Activated CD4-positive, alpha-beta T cell treated with anti-CD3 and anti-CD28 coated beads, Interleukin-2, amount 50 U/mL, for 4 hours (primary cell): ENCODE measurements at places on chromosomes 4 and X.

- DNase-seq = no peak
These were observed 1310.2 kb downstream of the PCDH7 start for GRCh38 chr4:32030406-32030805.

DNA sequence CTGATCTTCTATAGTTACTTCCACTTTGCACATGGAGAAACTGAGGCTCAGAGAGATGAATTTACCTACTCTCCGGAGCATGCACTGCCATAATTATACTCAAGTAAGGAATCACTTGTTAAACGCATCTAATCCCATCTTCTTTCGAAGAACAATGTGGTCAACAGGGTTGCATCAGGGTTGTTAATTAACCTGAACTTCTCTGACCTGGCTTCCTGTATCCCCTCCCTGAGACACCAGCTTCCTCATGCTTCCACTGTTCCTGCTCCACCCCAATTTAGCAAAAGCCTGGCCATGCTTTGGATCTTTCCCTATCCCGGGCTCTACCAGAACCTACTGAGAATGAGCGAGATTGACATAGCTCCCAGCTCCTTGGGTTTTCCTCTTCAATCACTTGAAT lies 136.7 kb downstream of the SMIM20 start:
- DNase-seq = no peak

DNA sequence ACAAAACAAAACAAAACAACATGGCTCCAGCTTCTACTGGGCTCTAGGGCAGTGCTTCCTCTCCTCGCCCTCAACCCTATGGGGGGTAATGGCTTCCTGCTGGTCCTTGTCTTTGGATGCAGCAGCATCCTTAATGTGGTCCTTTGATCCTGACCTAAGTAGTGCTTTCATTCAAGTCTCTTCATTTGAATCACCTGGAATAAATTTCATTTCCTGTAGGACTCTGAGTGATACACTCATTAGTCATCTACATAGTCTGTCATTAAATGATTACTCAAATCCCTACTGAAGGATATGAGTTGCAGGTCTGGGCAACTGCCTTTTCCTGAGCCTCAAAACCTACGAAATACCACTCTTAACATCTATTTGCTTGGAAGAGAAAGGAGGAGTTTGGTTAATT lies 54.5 kb downstream of the RHOH start:
- DNase-seq = no peak

DNA sequence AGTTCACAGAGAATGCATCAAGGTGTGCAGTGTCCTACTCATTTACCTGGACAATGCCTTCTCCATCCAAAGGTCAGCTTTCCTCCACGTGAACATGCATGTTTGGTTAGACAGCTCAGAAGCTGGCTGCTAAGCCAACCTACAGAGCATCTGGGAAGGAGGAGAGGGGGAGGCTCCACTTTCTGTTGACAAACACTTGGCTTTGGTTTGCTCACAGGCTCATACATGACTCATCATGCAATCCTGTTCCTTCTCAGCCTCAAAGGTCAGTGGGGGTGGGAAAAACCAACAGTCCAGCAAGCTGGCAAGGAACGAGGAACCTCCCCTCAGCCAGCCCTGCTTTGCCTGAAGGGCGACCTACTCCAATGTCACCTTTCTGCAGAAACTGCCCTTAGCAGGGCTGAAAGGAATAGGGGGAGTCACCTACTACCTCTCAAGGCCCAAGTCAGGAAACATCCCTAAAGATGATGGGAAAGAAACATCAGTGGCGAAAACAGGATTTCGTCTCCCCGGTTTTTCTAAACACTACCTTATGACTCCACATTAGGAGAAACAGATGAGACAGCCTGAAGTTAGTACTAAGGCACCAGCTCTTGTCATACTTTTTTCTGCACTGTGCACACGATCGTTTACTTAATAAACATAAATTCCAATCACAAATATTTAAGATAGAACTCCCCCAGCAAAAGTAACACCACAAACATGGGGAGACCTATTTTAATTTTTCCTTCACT lies 37.9 kb downstream of the RELL1 start:
- DNase-seq = no peak

DNA sequence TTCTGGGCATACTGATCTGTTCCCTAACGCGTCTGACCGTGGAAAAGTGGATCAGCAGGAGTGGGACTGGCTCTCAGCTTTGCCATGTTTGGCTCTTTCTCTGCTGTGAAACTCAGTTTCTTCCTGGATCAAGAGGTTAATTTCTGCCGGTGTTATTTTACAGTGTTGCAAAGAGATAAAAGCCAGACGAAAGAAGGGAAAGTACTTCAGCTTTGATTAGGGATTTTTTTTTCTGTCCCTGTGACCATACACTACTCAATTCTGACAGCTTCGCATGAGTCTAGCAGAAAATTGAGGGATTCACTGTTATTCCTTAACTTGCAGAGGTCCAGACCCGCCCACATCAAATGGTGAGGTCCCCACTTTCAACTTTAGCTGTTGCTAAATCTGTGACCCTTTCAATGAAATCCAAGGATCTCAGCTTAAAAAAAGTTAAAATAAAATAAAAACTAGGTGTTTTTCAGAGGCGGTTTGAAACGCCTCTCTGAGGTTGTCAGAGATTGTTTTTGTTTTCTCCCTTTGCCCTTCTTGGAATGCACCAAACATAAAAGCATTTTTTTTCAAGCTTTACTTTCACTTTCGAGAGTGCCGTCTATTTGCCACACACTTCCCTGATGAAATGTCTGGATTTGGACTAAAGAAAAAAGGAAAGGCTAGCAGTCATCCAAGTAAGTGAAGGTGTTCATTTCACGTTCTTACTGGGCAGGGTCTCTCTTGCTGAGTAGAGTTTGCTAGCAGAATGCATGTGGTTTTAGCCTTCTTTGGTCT lies at the start of gene TLR3:
Gene TLR3, plus strand, starts transcription at position 576 of the 768 bp plus-strand sequence. CDS start 7,464 bp downstream, outside the sequence.
- no peak for DNase-seq

- DNase-seq = no peak
These were observed 60.8 kb downstream of the PPM1K start for GRCh38 chr4:88223516-88223915.

DNA sequence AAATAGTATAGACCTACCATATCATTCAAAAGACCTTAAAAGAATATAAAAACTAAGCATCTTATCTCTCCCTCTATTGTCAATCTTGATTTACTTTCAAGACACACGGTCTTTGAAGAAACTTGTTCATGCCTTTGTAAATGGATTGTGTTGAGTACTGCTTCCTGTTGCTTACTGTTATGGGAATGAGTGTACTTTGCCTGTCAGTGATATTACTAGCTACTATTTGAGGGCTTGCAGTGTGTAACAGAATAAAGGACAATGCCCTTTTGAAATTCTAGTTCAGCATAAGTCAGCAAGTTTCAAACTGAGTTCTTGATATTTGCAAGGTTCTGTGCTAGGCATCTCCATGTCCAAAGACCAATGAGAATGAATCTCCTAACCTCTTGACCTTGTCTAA lies 36.0 kb downstream of the CDKL5 start:
- DNase-seq = no peak

DNA sequence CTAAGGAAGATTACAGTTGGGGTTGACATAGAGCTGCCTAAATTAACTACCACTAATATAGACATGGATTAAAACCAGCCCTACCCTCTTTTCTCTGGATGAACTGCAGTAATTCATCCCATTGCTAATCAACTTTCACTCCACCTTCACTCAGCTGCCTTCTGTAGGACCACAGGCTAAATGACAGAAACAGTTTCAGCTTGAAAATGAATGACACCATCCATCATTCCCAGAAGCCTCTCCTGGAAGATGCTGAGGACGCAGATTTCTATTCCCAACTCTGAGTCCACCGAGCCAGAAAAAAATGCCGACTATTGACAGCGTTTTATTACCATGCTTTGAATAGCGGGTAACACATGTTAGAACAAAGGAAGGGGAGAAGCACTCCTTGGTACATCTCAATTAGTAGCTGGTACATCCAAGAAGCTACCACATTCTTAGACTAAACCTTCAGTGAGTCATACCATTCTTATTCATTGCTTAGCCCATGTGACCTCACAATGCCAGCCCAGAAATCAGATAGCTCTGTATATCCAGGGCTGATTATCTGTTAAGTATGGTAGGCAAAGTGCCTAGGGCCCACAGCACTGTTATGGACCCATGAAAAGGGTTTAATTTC lies 25.3 kb downstream of the DCX start:
- DNase-seq = no peak

GRCh38 chr4:123215536-123215935 lies 181.1 kb upstream of the SPRY1 start:
- no peak for DNase-seq

DNA sequence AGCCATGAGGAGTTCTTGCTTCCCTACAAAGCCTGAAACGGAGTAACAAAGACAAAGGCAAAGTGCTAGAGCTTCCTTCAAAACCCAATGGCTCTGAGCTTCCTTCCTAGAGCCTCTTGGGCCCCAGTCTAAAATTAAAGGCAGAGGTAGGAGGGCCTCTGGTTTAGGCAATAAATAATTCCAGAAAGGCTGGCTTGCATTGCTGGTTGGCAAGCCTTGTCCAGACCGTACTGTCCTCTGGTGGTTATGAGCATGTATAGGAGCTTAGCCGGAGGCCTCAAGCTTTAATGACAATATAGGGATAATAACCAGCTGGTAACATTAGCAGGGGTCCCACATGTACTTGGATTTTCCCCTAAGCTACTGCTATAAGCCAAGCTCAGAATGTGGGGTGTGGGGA lies 237.3 kb downstream of the AR start:
- DNase-seq = no peak

DNA sequence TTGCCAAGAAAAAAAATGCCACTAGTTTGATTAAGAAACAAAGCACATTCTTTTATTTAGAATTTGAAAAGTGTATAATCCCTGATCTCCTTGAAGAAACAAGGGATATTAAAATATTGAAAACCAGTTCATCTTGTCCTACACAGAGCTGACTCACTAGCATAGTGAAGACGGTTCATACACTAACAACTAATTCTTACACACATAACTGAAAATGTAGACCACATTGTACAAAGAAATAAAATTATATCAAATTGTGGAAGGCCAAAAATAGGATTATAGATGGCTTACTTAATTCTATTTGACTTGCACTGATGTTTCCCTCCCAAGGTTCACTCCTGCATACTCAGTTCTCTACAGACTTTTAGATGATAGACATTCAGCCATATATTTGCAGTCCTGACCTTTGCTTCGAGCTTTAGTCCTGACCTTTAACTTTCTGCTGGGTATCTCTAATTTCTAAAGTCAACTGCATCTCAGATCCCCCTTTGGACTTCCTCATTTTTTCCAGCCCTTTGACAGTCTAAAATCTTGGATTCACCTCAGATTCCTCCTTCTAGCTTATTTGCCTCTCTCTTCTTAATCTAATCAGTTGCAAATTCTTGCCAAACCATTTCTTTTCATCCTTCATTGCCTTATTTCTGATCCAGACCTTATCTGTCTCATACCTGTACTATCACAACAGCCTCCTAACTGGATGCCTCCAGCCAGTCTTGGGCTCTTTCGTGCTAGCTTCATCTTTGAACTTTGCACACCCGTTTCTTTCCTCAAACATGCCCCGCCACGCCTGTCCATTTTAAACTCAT lies 4.5 kb upstream of the WWC2 start:
- no peak for DNase-seq

- no peak for DNase-seq
These were observed 1.2 kb downstream of the PROM1 start for GRCh38 chr4:16082426-16083240.

GRCh38 chrX:132270699-132271098 lies 51.5 kb upstream of the RAP2C start:
- DNase-seq = no peak

DNA sequence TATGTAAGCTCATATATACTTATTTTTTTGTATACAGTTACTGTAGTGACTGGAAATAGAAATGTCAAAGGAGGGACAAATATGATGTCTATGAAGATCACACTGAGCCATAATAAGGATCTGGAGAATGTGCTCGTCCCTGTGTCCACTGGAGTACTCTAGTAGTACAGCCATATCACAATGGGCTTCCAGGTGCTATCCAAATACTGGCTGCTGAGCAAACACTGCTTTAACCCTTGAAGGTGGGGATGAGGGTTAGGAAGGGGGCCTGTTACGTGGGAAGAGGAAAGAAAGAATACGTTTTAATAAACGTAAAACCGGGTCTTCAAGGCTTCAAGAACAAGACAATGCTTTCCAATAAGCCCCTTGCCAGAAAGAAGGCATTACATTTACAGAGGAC lies 29.8 kb upstream of the TMEM150C start:
- DNase-seq = no peak

GRCh38 chrX:134999469-134999868 lies 8.7 kb downstream of the SMIM10 start:
- no peak for DNase-seq

GRCh38 chr4:118112117-118113046 lies 78.1 kb downstream of the NDST3 start:
- DNase-seq = no peak

GRCh38 chrX:51608766-51609165 lies 9.9 kb downstream of the CENPVL3 start:
- no peak for DNase-seq
